ENCODE measurements at places on chromosomes 4 and X.

- DNase-seq: no peak
Observed at GRCh38 chr4:174496631-174497432, 25.5 kb downstream of the HPGD start.

- no peak for DNase-seq
Observed at GRCh38 chr4:30094887-30095286, 625.3 kb upstream of the PCDH7 start.

DNA sequence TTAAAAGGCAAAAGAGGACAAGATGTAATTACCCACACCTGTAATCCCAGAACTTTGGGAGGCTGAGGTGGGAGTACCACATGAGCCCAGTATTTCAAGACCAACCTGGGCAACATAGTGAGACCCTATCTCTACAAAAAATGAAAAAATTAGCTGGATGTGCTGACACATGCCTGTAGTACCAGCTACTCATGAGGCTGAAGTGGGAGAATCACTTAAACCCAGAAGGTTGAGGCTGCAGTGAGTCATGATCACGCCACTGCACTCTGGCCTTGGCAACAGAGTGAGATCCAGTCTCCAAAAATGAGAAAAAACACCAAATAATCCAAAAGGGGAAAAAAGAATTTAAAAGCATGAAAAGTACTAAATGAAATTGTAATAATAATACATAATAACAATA lies 30.8 kb downstream of the NR0B1 start:
- DNase-seq: no peak

DNA sequence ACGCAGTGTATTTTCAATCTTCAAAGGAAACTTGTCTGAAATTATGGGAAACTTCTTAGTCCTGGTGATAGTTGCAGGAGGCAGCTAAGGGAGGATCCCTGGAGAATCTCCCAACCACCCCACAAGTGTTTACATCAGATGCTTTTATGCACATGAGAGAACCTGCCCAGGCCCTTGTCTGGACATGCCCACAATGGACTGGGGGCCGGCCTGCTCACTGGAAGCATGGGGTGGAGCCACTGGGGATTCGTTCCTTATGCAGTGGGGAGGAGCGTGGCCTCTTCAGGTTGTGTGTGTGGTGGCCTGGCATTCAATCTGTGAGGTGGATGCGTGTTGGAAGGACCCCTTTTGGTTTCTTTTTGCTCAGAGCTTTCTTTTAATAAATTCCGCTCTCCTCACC lies 398.7 kb upstream of the PPP1R2C start:
- DNase-seq: no peak

DNA sequence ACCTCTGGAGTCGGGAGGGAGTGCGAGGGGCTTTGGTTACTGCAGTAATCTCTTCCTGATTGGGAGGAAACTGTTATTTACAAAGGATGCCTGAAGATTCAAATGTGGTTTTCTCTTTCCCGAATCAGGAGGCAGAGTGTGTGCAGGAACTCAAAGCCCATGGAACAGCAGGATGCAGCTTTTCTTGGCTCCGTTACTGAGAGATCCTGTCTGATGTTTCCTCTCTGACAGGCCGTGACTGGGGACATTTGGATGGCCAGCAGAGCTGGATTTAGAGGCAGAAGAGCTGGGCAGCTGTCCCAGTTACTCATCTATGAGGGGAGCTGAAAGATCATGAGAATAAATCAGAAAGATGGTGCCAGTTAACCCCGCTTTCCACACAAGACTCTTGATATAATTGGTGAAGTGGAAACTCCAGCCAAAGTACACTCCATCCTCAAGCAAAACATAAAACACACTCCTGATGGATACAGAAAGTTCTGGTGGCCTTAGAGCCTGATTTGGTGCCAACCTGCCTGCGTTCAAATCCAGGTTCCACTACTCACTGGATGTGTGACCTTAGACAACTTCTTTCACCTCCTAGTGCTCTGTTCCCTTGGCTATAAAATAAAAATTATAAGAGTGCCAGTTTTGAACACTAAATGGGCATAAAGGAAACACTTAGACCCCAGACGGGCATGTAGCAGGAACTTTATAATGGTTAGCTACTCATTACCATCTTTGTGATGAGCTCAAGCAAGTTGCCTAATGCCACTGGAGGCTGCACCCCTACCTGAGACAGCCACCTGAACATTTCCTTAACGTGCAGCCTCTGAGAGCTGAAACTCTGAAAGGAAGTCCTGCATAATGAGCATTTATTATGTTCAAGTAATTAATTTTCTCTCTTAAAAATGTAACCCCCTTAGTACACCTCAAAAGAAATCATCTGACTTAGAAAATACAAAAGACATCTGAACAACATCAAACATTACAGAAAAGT lies 349.0 kb upstream of the GATB start:
- DNase-seq: no peak

GRCh38 chr4:107192601-107193000 lies 156.5 kb upstream of the DKK2 start:
- DNase-seq: no peak

DNA sequence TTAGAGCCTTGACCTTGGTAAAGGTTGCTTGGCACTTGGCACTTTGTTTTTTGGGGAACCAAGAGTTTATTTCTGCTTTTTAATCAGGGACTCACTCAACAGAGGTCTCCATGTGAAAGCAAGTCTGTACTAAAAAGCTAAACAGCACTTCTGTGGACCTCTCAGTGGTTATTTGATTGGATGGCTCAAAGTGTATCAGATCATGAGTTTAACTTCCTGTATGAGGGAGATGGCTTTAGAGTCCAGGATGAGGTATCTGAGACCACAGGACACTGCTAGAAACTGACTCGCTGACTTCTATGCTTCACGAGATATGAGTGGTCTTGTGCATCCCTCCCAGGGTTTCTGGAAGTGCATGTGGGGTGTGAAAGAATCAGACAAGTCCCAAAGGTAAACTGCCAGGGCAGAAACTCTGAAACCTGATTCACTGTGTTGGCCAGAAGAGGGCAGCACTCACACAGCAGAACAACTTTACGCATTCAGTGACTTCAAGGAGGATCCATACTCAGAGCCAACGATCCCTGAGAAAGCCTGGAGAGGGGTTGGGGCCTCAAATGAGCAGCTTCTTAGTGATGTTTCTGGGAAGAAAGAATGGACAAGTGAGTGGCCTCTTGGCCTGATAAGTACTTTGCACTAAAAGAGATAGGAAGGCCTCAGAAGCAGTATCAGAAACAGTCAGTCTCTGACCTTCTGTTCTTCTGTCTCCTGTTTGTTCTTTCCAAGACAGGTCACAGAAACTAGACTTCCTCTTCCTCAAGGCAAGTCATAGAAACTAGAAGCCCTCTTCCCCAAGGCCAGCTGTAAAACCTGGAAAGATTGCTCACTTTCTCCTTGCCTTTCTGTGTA lies 220.3 kb upstream of the CXCL13 start:
- DNase-seq: no peak

DNA sequence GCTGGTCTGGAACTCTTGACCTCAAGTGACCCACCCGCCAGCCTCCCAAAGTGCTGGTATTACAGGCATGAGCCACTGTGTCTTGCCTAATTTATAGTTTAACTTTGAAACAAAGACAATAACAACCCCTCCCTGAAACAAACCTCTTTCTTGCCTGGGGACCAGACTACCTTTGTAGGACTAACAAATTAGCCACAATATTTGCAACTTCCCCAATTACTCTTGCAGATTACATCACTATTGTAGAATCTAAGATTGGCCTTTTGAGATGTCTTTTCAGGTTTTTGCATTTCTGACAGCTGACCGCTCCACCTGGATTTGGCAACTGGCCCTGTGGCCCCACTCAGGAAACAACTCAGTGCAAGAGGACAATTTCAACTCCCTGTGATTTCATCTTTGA lies 84.8 kb downstream of the AKAP4 start:
- no peak for DNase-seq

DNA sequence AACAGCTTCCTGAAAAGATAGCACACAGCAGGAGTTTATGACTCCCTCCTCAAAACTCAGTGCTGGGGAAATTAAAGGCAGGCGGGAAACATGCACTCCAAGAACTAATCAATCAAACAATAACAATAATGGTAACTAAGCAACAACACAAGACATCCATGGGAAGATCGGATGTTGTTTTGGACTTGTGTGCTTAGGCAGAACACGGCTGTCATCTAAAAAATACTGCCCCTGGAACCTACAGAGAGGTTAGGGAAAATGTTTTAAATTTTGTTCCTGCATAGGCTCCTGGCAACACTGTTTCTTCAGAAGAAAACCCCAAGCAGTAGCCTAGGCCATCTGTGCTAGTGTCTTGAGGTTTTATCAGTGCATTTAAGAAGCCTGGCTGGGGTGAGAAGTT lies 1378.2 kb downstream of the STIM2 start:
- no peak for DNase-seq

DNA sequence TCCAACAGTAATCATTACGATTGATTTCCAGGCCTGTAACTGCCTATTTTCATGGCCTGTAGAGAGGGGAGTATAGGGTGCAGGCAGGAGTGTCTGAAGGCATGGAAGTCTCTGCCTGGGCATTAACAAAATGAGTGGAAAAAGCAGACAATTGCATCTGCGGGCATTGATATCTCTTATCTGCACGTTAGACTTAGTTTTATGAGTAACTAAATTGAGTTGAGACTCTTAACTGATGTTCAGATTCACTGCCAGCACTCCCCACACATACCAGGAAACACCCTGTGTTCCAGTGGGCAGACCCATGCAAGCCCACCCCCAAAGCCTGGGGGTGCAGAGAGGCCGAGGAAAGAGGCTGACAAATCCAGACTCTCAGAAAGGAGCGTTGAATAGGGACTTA lies 33.3 kb downstream of the F11 start:
- no peak for DNase-seq

DNA sequence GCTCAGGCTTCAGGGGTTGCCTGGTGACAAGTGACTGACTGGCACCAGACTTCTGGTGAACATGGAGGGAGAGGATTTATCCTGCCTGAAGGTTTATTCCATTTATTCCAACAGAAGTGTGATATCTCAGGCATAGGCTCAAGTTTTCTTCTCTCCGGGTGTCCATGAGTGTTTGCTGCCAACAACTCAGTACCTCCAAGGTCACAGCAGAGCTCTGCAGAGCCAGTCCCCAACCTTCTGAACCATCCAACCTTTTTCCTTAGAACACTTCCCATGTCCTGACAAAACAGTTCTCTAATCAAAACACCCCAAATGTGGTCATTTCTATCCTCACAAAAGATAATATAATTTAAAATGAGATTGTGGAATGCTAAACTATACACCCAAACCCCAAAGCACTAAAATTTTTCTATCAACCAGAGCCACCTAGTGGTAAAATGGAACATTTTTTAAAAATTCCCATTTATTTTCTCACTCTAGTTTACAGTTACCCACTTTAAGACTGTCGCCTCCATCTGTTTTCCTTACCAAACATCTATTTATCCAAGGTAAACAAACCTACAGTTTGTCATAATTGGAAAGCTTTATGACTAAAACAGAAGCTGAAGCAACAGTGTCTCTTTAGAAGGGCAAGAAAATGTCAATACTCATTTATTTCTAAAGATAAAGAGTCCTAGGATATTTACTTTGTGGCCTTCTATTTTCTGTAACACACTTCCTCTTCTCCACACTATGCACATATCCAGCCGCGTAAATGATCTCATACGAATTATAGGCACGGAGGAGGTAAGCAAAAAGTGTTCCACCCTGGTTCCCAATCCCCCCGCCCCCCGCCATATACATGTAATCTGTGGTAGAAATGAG lies 39.5 kb downstream of the TMEM154 start:
- no peak for DNase-seq

DNA sequence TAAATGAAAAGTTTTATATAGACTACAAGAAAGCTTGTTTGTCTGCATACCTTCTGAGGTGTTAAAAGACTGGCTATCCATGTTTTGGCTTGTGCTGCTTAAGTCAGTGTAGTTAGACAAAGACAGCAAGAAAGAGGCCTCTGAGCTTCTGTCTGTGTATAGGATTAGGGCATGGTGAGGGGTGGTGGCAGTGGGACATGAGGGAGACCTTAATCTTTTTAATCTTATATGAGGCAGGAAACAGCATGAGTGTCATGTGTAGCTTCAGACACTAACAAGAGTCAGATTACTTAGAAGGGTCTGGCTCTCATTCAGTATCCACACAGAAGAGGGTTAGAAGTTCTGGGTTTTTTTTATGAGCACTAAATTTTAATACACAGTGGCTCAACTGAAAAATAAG lies 213.3 kb downstream of the GABRG1 start:
- DNase-seq: no peak

DNA sequence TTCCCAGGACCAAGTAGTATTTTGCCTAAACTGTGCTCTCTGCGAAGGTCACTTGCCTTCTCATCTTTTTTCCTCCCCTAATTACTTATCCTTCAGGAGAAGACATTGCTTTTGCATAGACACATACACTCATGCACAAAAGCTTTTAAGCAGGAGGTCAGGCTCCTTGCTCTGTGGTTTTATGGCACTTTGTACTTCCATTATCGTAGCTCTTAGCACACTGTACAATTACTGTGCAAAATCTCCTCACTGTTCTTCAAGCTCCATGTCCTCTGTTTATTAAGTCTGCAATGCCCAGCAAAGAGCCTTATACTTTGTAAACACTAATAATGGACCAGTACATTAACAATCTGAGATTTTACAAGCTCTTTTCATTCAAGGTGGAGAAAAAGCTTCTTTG lies 188.4 kb upstream of the GNPDA2 start:
- no peak for DNase-seq

- DNase-seq: no peak
Observed at GRCh38 chrX:8738588-8739189, 6.8 kb upstream of the ANOS1 start.

GRCh38 chr4:165737309-165737972 lies 135.6 kb upstream of the TLL1 start:
- DNase-seq: no peak

GRCh38 chr4:185809533-185810071 lies 2.4 kb downstream of the SORBS2 start:
- DNase-seq: no peak

GRCh38 chrX:66915893-66916292 lies 277.0 kb upstream of the EDA2R start:
- DNase-seq: no peak

DNA sequence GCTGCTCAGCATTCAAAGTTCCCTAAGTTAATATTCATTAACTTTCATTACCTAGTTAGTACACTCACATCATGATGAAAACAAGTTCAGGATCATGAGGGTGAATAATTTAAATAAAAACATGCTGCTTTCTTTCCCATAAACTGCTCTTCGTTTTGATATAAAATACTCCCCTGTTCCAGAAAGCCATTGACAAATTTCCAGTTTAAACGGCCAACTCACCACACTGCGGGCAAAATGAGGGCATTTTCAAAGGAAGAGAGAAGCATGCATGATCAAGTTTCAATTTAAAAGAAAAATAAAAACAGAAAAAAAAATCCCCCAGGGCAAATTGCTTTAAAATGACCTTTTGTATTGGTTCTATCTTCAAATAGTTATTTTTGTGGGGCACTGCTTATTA lies 69.6 kb downstream of the EPHA5 start:
- DNase-seq: no peak
